Activated T-cell treated with anti-CD3 and anti-CD28 coated beads, Interleukin-2, amount 50 U/mL, for 48 hours (primary cell): ENCODE measurements at places on chromosomes 2 and 18.

DNA sequence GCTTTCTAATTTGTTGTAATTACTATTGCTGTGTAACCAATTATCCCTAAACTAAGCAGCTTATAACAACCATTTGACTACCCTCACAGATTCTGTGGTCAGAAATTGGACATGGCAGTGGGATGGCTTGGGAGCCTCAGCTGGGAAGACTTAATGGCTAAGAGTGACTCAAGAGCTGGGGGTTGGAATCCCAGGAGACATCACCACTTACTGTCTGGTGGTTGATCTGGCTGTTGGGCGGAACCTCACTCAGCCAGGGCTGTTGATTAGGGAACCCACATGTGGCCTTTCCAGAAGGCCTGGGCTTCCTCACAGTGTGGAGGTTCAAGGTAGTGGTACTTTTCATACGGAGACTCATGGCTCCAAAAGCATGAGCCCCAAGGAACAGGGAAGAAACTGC, 49.8 kb downstream of the E2F6 start:
- DNase-seq = no peak

DNA sequence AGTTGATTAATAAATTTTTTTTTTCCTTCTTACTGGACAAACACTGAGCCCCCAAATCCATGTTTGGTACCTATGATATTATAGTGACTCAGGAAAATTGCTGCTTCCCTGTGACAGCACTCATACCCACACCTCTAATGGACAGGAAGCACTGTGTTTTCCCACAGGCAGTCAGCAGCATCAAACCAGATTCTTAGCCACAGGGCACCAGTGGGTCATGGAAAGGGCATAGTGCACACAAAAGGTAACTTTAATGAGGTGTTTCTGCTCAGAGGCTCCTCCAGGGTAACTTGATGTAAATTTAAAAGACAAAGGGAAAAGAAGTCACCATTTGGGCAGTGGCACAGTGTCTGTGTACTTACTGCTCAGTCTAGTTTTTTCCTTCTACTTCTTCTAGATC, 34.1 kb downstream of the SERPINB11 start:
- no peak for DNase-seq

GRCh38 chr2:20615466-20616241, 35.2 kb downstream of the HS1BP3 start:
- DNase-seq = no peak

- DNase-seq = no peak
These were observed 166.0 kb downstream of the SEPTIN10 start for GRCh38 chr2:109447776-109448175.

GRCh38 chr2:98944775-98945174, 8.8 kb upstream of the CRACDL start:
- no peak for DNase-seq

DNA sequence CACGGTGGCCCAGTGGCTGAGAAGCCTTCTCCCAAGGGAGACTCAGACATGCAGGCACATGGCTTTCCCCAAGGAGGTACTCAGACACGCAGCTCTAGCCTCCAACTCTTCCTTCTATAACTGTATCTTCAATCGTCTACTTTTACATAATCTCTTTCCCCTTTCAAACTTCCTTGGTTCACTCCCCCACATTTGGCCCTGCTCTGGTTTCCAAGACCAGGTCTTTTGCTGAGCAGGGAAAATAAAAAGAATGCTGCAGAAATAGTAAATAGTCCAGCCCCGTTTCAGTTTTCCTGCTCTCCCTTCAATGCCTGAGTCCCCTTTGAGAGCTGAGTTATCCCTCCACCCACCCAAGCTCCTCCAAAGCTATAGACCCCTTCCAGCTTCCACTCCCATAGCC, 635.0 kb downstream of the ARHGAP15 start:
- no peak for DNase-seq

DNA sequence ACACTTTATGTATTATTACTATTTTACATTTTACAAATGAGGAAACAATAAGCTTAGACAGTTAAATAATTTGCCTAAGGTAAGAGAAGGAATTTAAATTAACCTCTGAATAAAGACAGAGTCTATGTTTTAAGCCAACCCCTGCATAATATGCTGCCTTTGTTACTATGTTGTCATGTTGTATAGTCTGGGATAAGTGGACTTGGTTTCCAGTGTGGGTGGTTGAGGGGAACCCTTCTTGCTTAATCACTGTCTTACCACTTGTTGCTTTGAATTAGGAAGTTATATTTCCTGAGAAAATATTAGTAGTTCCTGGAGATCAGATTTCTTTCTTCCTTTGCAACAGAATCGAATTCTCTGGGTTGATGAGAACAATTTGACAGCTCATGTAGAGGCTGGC, 52.6 kb downstream of the AGPS start:
- DNase-seq = no peak

- no peak for DNase-seq
These were observed 136.7 kb downstream of the CTNNA2 start for GRCh38 chr2:79649531-79649930.

DNA sequence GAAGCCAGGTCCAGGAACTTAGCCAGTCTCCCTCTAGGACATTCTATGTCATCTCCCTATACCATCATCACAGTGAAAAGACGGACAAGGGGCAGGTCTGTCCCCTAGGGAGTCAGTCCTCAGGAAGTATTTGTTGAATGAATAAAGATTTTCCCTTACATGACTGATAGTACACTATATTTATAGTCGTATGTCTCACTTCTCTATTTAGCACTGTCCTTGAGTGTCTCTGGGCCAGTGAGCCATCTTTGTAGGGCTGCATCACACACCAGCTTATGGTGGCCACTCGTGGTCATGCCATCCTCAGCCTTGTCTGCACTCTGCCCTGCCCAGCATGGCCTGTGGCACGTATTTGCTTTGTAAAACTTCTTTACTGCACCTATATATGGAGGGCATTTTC, 25.8 kb downstream of the PTPN18 start:
- DNase-seq = no peak

GRCh38 chr2:142094233-142094632, 36.6 kb downstream of the LRP1B start:
- no peak for DNase-seq

DNA sequence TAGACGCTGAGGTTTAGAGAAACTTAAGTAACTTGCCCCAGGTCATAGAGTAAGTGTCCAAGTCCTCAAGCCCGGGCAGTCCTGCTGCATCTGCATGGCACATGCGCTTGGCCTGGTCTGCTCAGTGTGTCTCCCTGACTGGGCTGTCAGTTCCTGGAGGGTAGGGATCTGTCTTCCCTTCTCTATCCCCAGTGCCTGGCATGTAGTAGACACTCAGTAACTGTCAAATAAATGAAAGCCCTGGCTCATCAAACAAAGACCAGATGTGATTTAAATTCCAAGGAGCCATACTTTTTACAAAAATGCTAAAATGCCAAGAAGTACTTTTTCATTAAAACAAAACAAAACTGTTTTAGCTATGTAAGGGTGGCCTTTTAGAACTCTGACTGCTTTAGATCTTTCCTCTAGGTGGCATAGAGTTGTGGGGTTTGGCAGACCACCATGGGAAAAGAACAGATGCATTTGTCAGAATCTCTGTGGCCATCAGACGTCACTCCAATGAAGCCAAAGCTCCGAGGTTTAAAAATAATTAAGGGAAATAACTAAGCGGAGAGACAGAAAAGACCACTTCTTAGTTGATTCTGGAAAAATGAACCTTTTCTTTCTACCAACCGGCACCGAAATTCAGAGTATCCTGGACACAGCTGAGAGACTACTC, 34.0 kb downstream of the EPAS1 start:
- no peak for DNase-seq

GRCh38 chr2:216133397-216133796, 24.2 kb downstream of the XRCC5 start:
- no peak for DNase-seq

- DNase-seq = no peak
These were observed 295.5 kb downstream of the ZNF521 start for GRCh38 chr18:25056429-25056828.

- peak; percentile 31 for DNase-seq
These were observed 55.2 kb downstream of the METTL4 start for GRCh38 chr18:2515908-2516625.

DNA sequence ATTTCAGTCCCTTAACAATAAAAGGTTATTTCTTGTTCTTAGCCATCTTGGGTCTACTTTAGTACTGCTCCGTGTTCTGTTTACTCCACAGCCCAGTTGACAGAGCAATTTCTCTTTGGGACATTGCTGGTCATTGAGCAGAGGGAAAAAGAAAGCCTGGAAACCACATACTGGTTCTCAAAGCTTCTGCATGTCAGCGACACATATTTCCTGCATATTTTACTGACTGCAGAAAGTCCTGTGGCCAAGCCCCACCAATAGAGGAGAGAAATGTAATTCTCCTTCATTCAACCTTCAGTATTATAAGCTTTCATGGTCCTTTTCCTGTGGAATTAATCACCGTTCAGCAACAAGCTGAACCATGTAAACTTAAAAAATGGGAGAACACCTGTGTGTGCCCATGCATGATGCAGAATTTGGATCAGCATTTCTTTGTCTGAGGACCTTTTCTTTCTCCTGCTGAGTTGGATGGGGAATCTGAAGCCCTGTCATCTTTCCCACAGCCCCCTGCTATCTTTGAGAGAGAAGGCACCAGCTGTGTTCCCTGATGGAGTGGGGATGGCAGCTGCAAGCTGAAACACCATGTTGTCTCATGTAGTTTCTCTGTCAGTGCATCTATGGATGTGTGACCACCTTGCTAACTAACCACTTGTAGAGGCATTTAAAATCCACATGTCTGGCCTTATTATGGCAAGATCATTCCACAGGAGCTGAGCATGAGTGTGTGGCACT, 431.6 kb downstream of the MEIS1 start:
- DNase-seq = no peak

GRCh38 chr2:212028798-212029394, 509.7 kb downstream of the ERBB4 start:
- DNase-seq = no peak

DNA sequence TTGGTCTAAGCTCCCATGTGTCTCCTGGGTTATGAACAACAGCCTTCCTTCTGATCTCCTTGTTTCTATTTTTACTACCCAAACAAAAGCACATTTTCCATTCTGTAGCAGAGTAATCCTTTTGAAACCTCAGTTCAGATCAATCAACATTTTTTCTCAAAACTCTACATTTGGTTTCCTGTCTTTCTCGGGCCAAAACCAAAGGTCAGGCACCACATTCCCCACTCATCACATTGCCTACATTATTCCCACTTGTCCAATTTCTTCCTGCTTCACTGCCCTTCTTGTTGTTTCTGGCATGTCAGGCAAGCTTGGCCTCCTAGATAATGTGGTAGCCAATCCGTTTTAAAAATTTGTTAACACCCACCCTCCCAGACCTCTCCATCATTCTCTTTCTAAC, 196.8 kb downstream of the PPP1R1C start:
- no peak for DNase-seq

GRCh38 chr2:208608122-208608835, 201.7 kb downstream of the PTH2R start:
- no peak for DNase-seq

DNA sequence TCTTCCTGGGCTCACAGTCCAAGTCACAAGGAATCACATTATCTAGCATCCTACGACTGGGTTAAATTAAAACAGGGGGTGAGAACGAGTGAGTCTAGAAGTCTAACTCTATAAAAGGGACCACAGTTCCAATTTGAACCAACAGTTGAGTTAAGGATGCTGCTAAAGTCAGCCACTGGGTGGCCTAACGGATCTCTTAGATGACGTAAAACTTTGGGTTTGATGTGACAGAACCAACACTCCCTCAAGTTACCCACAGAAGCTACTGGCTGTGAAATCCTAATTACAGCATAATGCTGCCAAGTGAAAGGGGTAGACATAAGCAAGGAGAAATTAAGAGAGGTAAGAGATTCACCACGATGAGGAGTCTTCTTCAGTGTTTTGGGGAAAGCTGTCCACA, 32.7 kb upstream of the RUFY4 start:
- DNase-seq = no peak

DNA sequence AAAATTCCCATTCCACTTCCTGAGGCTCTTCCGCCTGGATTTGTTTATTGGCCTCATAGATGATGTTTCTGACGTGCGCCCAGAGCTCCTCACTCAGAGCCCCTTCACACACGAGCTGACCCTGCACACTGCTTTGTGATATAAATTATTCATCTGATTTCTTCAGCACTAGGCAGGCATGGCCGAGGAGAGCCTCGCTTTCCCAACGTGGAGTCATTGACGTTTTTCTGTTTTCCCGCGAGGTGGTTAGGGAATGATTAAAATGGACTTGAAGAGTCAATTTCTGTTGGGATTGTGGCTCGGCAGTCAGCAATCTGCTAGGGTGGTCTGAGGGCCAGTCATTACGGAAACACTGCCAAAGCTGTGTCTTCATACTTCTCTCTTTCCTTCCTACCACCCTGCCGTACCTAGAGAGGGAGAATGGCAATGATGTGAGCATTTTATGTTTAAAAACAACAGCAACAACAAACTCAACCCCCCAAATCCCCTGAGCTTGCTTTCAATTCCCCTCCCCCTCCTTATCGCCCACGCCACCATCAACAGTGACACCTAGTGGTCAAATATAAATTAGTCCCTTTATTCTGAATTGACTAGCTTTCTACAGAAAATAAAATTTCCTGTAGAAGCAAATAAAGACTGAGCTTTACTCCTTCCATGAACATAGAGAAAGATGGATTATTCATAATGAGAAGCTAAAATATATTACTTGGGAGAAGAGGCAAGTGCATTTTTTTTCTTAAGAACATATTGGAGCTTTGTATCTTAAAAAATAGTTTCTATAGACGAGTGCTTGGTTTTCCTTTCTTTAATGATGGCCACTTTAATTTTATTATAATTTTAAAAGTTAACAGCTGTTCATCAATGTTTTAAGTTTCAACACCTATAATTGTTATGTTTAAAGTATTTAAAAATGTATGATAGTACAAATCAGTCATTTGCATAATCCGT, 285.1 kb downstream of the MTX2 start:
- peak; percentile 46 for DNase-seq

GRCh38 chr2:79876430-79876829, 363.6 kb downstream of the CTNNA2 start:
- no peak for DNase-seq

DNA sequence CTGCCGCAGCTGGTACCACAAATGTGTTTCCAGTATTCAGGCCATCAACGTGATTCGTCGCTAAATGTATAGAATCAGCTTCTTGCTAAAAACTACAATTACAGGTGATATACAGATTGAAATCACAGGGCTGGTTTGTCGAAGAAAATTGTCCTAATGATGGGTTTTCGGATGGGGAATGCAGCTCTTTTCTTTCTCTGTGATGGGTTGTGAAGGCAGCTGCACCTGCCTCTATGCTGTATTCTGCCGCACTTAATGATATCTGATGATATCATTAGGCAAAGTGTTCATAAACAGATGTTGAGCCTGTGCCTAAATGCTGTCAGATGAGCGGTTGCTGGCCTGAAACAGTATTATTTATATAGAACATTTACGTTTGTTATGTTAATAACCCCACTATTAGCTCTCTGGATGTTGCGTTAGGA, 218.1 kb downstream of the ARHGAP15 start:
- DNase-seq = no peak

- DNase-seq = no peak
These were observed 14.4 kb downstream of the GPR45 start for GRCh38 chr2:105255979-105256378.
